ENCODE measurements at places on chromosomes 3 and 15.

- no peak for DNase-seq
These were observed 58.4 kb upstream of the GOLIM4 start for GRCh38 chr3:168154089-168154488.

DNA sequence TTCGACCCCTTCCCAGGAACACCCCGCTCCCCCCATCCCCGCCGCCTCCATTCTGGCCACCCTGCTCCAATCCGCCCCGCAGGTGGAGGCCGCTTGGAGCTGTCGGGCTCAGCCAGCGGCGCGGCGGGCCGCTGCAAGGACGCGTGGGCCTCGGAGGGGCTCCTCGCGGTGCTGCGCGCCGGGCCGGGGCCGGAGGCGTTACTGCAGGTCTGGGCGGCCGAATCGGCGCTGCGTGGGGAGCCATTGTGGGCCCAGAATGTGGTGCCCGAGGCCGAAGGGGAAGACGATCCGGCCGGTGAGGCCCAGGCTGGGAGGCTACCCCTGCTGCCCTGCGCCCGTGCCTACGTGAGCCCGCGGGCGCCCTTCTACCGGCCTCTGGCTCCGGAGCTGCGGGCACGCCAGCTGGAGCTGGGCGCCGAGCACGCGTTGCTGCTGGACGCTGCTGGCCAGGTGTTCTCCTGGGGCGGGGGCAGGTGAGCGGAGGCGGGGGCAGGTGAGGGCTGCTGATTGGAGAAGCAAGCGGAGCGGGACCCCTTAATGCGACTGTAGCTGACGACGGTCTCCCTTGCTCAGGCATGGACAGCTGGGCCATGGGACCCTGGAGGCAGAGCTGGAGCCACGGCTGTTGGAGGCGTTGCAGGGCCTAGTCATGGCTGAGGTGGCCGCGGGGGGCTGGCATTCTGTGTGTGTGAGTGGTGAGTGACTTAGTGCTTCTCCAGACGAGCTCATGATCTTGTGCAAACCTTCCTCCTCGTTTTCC, 2.5 kb downstream of the RCCD1 start:
- DNase-seq, result no peak

GRCh38 chr3:134772591-134772990, 22.5 kb upstream of the EPHB1 start:
- DNase-seq, result no peak

DNA sequence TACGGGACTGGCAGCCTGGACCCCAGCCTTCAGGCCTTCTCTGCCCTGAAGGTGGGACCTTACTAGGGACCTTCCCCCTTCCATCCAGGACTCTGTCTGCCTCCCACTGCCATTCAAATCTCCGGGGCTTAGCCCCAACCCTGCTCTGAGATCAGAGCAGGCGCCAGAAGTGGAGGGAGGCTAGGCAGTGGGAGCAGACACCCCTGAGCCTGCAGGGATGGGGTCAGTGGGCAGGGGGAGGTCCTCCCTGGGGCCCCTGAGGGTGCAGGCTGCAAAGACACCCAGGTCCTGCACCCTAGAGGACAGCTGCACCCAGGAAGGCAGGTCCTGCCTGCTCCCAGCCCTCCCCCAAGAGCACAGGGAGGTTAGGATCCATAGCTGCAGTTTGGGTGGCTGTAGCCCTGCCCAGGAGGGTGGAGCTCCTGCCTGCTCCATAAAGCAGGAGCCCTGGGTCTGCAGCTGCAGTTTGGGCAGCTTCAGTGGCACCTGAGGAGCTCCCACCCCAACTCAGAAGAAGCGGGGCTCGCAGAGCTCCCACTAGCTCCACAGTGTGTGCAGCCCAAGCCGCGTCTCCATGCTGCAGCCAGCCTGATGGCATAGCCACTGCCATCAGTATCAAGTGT, 8.1 kb upstream of the POC1A start:
- no peak for DNase-seq

All from stimulated activated CD4-positive, alpha-beta T cell treated with anti-CD3 and anti-CD28 coated beads, Interleukin-4, amount 100 ng/mL, for 48 hours (primary cell).